Amniotic epithelial cell (primary cell): ENCODE measurements at places on chromosomes 3 and 15.

- no peak for DNase-seq
Observed at GRCh38 chr15:99335508-99335907, 84.2 kb downstream of the LRRC28 start.

DNA sequence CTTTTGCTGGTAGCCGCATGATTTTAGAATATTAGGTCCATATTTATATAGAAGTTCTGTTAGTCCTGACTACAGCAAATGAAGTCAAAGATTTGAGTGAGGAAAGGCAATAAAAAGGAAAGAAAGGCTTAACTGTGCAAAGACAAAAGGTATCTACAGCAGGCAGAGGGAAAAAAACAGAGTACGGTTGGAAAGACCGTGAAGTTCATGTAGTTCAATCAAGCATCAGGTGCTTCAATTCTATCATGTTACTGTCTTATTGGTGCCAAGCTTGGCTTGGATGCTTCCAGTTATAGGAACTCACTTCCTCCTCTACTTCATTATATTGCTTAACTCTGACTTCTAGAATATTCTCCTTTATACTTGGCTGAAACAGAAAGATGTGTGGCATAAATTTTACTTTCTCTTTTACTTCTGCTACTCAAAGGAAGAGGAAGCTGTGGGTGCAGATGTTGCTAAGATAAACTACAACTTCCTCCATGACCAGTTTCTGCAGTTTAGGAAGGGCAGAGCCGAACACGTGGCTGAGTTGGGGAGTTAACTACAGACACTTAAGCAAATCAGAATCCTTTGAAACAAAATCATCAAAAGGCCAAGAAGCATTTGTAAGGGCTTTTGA is 72.6 kb upstream of the ZBED2 start:
- peak; percentile 57 for DNase-seq

DNA sequence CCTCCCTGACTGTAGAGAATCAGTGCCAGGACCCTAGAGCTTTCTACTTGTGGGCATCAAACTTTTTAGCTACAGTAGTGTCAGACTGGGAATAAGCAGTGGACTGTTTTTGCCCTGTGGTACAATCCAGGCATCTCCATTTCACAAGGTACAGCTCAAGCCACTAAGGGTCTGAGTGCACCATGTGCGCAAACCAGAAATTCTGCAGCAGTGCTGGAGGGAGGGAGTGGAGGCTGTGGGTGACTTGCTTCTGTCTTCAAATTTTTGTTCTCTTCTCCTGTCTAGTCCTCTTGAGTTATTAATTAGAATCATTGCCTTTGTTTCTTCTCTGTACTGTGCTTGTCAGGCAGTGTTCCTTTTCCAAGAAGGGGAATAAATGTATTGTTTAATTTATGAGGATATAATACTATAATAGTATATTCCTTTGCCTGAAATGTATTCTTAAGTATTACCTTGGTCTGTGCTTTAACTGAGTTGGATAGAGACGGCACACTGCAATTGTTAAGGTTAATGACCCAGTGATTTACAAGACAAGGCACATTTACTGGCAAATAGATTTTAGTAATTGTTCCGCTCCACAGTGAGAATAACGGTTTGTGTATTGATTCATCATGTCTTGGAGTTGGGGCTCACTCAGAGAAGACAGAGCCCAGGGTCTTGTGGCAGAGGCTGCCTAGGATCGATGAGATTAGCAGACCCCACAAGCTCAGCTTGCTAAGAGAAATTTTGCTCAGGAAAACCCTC is 390.6 kb upstream of the CFAP20DC start:
- no peak for DNase-seq

- no peak for DNase-seq
Observed at GRCh38 chr3:70981231-70981880, 602.2 kb downstream of the FOXP1 start.

DNA sequence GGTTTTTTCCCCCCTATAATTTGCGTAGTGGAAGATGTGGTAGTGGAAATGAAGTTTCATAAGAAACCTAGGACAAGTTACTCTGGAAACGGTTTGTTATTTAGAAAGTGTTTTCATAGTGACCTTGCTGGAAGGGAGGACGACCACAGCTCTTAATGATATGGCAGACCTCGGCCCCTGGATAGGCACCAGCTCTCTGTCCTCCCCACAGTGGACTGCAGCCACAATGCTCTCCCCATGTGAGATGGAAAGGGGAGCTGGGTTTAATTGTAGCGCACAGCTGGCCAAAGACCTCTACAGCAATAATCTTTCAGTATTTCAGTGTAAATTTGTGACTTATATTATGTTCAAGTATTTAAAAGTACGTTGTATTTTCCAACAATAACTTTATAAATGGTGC is 151.2 kb downstream of the PLCL2 start:
- no peak for DNase-seq
